ENCODE measurements at places on chromosomes 6 and 20. TPM values are rescaled to one million over a fixed set of nuclear protein-coding genes. Genes with fewer than 3 reads are reported as not detected.

GRCh38 chr6:142325111-142325510 is 23.3 kb downstream of the ADGRG6 start:
- DNase-seq = no peak

GRCh38 chr6:23826572-23826971 is 299.4 kb upstream of the NRSN1 start:
- DNase-seq = peak; percentile 12

Gene KCNB1
- polyA plus RNA-seq = 0.07 TPM

GRCh38 chr6:88748141-88748540 is 215.3 kb downstream of the RNGTT start:
- no peak for DNase-seq

GRCh38 chr6:22343864-22344263 is 47.0 kb upstream of the PRL start:
- DNase-seq = no peak

DNA sequence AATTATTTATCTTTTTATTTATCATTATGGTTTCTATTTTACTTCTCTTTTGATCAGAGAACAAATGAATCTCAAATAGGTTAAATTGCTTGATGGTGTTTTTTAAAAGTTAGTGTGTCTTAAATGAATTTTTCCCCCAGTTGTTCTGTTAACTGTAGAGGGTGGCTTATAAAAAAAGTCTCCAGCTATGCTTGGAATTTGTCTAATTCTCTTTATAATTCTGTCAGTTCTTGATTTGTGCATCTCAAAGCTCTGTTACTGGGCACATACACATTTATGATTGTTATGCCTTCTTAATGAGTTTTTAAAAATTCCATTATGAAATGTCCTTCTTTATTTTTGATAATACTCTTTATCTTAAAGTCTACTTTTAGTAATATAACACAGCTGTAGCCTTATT is 58.0 kb downstream of the LIN28B start:
- DNase-seq = no peak

DNA sequence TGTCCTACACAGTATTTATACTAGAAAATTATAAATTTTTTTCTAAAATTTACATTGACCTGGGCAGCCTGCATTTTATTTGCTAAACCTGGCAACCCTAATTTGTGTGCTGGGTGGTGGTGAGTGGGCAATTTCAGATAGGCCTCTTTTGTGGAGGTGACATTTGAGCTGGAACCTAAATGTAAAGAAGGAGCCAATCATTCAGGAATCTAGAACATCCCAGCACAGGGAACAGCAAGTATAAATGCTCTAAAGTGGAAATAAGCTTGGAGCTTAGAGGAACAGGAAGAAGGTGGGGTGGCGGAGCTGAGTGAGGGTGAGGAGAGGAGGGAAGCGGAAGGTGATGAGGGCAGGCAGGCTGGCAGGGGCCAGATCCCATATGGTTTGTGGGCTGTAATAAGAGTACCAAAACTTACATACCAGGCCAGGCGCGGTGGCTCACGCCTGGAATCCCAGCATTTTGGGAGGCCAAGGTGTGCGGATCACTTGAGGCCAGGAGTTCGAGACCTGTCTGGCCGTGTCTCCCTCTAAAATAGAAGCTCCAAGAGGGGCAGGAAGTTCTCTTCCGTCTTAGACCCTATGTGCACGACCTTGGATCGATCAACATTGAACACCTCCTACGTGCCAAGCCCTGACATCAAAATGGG is 549 bp upstream of the CSE1L start:
- DNase-seq = peak; percentile 3

- DNase-seq = no peak
These were observed 32.9 kb downstream of the AHI1 start for GRCh38 chr6:135464634-135465033.

Data from fibroblast of lung (primary cell).